ENCODE measurements at places on chromosomes 7 and 10.
A peak's percentile ranks its signal among the peaks of the same experiment; 100 is the strongest.

DNA sequence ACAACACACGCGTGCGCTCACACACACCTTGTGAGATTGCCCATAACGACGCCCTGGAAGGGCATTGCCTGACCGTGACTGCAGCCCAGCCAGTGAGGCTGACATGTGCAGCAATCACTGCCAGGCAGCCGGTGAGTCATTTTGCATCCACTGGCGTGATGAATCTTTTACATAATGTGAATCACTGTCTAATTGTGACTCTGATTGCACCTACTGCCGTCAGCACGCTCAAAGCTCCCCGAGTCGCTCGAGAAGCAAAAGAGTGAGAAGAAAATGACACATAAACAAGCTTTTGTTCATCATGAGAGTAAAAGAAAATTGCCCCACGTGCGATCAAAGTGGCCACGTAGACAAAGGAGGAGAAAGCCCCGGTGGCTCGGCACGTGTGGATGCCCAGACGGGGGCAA is 117.4 kb upstream of the PFKP start:
- DNase-seq, result no peak

DNA sequence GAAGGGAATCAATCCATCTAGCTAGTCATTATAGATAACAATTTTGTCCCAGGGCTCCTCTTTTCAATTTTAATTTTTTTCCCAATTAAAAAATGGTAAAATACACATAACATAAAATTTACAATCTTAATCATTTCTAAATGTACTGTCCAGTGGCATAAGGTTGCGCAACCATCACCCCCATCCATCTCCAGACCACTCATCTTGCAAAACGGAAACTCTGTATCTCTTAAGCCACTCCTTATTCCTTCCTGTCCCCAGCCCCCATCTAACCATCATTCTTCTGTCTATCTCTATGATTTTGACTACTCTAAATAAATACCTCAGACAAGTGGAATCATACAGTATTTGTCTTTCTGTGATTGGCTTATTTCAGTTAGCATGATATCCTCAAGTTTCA is 46.1 kb upstream of the RAB18 start:
- DNase-seq, result no peak

DNA sequence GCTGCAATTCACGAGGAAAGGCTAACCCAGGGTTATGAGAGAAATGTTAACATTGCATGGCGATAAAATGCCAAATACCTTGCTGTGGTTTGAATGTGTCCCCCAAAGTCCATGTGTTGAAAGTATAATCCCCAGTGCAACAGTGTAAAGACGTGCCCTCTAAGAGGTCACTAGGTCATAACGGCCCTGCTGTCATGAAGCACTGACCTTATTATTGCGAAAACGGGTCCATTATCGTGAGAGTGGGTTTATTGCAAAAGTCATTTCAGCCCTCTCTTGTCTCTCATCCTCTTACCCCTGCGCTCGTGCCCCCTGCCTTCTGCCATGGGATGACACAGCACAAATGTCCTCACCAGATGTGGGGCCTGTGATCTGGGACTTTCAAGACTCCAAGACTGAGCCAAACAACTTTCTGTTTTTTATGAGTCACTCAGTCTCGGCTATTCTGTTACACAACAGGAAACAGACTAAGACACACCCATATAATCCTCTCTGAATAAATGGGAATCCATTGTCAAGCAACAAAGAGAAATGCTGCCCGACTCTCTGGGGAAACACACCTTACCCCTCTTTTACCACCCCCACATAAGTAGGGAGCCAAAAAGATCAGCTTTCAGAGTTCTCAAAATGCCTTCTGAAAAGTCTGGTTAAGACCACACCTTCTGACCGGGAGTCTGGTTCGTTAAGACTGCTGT is 73.1 kb upstream of the UCN3 start:
- DNase-seq, result peak; percentile 54

- DNase-seq, result no peak
Observed at GRCh38 chr7:48113275-48113674, 24.2 kb downstream of the UPP1 start.

DNA sequence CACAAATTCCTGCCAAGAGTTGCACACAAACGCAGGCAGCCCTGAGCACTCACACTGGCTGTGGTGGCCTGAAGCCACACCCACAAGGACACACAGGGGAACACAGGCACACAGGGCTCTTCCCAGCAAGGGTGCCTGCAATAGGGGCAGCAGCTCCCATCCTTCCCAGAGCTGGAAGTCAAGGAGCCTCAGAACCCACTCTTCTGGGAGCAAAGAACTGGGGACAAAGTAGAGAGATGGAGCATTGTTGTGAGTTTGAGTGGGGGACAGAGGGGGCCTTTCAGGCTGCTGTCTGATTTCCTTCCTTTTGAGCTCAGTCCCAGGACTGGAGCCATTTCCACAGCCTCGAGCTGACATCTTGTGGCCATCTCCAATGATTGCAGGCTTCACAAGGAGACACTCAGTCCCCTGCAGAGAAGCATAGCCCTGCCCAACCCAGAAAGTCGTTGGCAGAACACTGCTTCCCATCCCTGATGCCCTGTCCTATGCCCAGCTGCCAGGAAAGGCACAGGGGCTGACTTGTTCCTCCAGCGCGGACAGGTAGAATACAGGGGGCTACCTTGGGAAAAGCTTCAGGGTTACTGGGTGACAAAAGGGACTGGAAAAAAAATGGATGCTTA is 34.4 kb upstream of the SLF2 start:
- peak; percentile 51 for DNase-seq

- no peak for DNase-seq
Observed at GRCh38 chr7:132368246-132368900, 207.9 kb downstream of the PLXNA4 start.

DNA sequence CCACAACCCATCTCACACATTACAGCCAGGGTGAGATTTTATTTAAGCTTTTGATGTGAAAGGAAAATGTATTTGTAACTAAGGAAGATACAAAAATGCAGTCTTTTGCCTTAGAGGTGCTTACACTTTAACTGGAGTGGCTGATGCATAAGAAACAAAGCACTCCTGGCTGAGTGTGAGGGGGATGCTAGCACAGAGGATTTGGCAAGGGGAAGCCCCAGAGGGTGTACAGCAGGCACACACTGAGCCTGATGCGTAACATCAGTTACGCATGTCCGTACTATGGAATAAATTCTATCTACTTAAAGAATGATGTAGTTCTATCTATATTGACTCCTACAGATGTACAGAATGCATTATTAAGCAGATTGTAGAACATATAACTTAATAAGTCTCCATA is 17.8 kb downstream of the GIMAP8 start:
- no peak for DNase-seq

Data from activated CD8-positive, alpha-beta T cell treated with anti-CD3 and anti-CD28 coated beads, Interleukin-2, amount 10 ng/mL, durations not matched to agents 7 days and 5 days (primary cell).